T follicular helper cell (primary cell): ENCODE measurements at places on chromosomes 4 and X.

GRCh38 chr4:118410138-118410537, 57.3 kb upstream of the PRSS12 start:
- DNase-seq, result no peak

- DNase-seq, result no peak
Measured at GRCh38 chr4:105112274-105112673, 34.4 kb upstream of the TET2 start.

GRCh38 chrX:155876704-155877103, 4.4 kb upstream of the VAMP7 start:
- DNase-seq, result no peak

DNA sequence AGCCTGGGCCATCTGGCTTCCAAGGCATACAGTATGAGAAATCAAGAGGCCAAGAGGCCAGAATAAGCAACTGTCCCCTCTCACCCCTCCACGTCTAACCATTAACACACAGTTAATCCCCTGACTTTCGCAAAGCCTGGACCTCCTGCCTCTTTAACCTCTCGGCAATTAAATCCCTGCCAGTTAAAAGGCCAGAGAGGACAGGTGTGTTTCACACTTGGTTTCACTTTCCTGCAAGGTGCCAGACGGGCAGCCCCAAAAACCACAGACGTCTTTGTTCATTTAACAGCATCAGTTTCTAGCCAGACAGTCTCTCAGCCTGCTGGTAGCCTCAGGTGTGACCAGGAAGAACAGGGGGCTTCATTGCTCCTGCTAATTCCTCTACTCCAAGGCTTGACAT, 91.1 kb upstream of the KIT start:
- DNase-seq, result no peak

GRCh38 chr4:137209240-137209639, 323.1 kb downstream of the PCDH18 start:
- DNase-seq, result no peak

GRCh38 chrX:10043386-10043785, 76.2 kb downstream of the CLDN34 start:
- no peak for DNase-seq

GRCh38 chr4:38073596-38074234, 113.5 kb downstream of the PTTG2 start:
- DNase-seq, result no peak

DNA sequence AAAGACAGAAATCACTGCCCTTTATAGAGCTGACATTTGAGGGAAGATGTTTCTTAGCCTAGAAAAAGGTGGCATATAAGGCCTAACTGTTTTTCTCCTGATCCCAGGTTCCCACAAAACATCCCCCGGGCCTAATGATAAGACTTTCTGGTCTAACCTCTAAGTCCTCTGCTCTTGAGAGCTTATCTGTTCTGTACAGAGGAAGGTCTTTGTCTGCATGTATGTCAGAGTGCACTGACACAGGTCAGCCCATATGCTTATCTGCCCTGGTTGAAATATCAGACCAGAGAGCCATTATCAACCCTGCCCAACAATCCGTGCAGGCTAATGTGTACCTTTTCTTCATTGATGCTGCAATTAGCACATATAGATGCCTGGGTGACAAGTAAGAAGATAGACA, 76.2 kb downstream of the ARHGEF9 start:
- DNase-seq, result no peak

DNA sequence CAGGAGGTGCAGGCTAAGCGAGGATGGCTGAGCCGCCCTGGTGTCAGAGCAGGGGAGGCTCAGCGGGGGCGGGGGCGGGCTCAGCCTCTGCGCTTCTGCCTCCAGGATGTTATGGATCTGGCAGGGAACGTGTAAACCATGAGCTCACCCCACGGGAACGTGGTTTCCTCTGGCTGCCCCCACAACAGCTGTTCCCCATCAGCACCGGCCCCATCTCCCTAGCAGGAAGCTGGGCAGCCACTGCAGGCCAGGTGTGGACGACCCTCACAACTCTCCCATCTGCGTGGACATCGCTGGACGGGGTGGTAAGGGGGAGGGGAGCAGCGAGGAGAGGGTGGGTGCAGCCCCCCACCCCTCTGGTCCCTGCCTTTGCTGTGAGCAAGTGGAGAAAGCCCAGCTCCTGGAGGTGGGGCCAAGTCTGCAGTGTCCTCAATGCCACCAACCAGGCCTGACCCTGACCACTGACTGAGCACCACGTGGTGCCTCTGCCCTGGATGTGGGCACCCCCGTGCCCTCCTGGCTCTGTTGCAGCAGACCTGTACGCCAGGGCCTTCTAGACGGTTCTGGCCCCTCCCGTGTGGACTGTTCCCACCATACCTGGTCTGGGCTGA, 28.1 kb upstream of the SPON2 start:
- no peak for DNase-seq

DNA sequence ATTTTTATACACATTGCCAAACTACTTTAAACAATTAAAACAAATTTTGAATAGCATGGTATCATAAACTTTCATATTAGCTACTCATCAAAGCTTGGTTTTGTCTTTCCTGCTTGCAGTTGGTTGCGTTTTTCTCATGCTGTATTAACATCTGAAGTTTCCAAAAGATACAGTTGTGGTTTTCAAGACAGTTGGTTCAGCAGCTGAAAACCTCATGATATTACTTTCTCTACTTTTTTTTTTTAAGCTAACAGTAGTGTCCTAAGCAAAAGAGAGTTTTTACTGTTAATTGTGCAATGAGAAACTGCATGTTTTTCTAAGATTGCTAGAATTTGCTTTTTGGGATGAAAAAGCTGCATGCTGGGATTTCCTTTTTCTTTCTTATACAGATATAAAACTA, 15.2 kb downstream of the RUFY3 start:
- DNase-seq, result no peak

GRCh38 chr4:65597697-65598096, 72.6 kb downstream of the EPHA5 start:
- DNase-seq, result no peak

- no peak for DNase-seq
Measured at GRCh38 chrX:151384807-151385206, 12.2 kb upstream of the VMA21 start.

- DNase-seq, result no peak
Measured at GRCh38 chr4:53711926-53712325, 120.6 kb upstream of the LNX1 start.

DNA sequence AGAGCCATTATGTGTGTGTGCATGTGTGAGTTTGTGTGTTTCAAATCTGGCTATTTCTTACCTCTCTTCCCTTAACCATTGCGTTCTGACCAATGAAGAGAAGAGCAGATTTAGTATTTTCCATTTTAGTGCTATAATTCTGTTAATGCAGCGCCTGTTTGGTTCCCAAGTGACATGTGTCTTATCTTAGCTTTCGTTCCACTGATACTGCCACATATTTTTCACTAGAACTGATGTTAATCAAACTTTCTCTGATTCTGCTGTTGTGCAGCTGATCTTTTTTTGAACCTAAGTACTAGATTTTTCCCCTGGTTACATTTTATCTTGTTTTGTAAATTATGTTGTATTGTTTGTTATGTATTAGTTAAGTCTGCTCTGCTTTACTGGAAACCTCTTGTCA, 152.9 kb upstream of the MID1 start:
- no peak for DNase-seq

- DNase-seq, result no peak
Measured at GRCh38 chr4:81891005-81891996, 419.6 kb upstream of the RASGEF1B start.
